ENCODE measurements at places on chromosomes 1 and 21. TPM values are rescaled to one million over a fixed set of nuclear protein-coding genes. Genes with fewer than 3 reads are reported as not detected.

IGSF3 gene
- 17.9 TPM for total RNA-seq

F13B gene
- total RNA-seq: not detected

PROX1 gene
- not detected for total RNA-seq

IL10 gene
- not detected for total RNA-seq

ADAMTS5 gene
- total RNA-seq: not detected

FAM78B gene
- total RNA-seq: 0.08 TPM

PCAT6 gene
- 2.5 TPM for total RNA-seq

TGFB2 gene
- total RNA-seq: 23.7 TPM

SNX7 gene
- 24.5 TPM for total RNA-seq

LCK gene
- total RNA-seq: not detected

FABP3 gene
- total RNA-seq: not detected
